ENCODE measurements at places on chromosomes 6 and 20.

- DNase-seq: no peak
These were observed 631 bp downstream of the MDGA1 start for GRCh38 chr6:37696841-37697662.

DNA sequence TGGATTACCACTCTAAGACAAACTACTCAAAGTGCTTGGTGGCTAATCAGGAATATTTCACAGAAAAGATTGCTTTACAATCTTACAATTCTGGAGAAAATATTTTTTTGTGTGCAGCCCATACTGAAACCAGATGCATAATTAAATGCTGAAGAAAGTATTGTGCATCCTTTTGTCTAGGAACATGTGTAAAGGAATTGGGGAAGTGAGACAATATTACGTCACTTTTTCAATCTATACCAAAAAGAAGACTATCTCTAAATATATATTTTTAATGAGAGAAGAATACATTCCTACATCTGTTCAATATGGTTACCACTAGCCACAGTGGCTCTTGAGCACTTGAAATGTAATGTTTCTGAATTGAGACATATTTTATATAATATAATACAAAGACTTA, 992.5 kb upstream of the ADGRB3 start:
- no peak for DNase-seq

- DNase-seq: no peak
These were observed 15.8 kb upstream of the GPR63 start for GRCh38 chr6:96853083-96853482.

DNA sequence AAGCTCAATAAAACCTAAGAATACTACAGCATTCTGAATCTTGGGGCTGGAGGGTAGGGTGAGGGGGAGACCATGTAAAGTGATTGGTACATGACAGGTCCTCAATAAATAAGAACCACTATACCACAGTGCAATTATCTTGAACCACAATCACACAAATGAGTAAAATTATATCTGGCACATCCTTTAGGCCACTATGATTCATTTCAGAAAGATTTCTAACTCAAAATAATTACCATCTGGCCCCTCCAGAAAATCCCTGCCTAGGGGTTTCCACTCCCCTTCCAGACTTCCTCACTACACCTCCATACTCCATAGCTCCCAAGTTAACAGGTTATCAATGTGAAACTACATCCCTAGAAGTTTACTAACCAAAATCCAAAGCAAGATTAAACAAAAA, 19.7 kb downstream of the AKIRIN2 start:
- DNase-seq: no peak

- DNase-seq: no peak
These were observed 127.2 kb downstream of the F13A1 start for GRCh38 chr6:6193221-6193745.

DNA sequence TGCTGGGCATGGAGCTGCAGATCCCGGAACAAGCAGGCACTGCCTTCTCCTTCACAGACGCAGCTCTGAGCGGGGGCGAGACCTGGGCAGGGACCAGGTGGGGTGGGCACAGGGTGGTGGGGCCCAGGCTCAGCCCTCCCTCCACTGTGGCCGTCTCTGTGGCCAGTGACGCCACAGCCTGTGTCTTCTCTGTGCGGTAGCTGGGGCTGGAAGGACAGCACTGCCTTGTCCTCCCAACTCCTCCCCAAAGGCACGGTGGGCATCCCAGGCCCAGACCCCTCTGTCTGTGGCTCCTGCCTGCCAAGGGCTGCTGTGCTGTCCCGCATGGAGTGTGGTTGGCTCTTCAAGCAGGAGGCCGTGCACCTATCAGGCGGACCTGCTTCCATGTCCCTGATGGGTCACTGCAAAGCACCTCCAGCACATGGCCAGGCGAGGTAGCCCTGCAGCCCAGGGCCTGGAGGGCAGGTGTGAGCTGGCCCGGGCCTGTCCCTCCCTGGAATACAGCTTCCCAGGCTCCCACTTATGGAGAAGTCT, 14.8 kb upstream of the TNFRSF6B start:
- DNase-seq: no peak

DNA sequence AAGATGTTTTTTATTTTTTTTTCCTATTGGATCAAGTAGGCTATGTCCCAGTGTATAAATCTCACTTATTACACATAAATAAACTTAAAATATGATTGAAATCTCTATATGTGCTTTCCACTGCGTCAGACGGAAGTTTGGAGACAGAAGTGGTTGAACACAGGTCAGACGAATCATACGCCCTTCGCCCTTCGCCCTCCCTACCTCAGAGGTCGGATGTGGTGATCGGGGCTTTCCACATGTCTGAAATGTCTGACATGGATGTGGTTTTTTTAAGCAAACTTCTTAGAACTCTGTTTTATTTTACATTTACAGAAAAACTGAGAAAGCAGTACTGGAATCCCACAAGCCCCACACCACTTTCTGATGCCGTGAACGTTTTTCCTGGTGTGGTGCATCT, 344.4 kb downstream of the THBS2 start:
- DNase-seq: no peak

DNA sequence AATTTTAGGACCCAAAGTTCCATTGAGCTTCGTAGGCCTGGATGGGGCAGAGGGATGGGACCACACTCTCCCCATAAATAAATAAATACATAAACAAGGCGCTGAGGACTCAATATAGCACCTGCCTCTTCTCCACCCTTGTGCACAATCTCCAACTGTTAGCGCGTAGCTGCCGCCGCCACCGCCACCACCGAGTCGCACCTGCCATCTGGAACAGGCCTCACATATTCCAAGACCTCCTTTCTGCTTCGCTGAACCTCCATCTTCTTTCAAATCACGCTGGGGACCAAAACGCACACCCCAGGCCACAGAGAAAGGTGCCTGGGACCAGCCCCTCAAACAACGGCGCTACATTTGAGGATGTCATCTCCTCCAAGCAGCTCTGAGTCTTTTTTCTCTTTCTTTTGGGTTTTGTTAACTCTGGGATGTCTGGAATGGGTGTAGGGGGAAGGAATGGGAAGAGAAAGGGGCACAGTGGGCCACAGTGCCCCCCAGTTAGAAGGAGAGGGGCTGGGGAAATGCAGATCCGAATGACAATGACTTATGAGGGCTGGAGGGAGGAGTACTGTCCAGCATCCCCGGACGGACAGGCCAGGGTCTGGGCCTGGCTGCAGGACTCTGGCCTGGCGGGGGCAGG, 49.7 kb downstream of the NOL4L start:
- peak; percentile 71 for DNase-seq

DNA sequence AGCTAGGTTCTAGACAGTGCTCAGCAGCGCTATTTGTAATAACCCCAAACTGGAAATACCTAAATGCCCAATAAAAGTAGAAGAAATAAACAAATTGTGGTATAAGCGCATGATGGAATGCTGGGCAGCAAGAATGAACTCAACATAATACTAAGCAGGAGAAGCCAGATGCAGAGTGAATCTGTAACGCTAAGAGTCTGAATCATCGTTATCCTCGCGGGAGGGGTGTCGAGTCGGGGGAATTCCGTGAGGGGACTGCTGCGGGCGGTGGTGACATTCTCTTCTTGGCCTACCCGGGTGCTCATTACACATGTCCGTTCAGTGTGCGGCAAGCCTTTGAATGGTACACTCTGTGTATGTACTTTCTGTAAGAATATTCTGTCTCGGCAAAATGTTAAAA, 83.7 kb downstream of the SULF2 start:
- DNase-seq: no peak

DNA sequence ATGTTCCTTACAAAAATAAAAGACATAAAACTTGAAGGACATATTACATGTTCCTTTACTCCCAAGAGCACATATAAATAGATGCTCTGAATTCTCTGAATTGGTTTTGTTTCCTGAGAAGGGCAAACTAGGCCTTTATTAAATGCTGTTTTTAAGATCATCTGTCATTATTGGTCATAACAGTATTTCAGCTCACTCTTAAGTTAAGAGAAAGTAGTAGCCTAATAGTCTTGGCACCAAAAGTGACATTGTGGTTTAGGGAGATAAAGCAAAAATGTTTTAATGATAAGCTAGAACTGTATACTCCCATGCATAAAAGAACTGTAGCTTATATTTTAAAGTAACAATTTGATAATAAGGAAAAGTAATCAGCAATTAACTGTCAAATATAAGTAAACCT, 361.1 kb upstream of the PTCHD4 start:
- DNase-seq: no peak

- no peak for DNase-seq
These were observed 42.1 kb downstream of the PPP1R3G start for GRCh38 chr6:5127106-5127687.

DNA sequence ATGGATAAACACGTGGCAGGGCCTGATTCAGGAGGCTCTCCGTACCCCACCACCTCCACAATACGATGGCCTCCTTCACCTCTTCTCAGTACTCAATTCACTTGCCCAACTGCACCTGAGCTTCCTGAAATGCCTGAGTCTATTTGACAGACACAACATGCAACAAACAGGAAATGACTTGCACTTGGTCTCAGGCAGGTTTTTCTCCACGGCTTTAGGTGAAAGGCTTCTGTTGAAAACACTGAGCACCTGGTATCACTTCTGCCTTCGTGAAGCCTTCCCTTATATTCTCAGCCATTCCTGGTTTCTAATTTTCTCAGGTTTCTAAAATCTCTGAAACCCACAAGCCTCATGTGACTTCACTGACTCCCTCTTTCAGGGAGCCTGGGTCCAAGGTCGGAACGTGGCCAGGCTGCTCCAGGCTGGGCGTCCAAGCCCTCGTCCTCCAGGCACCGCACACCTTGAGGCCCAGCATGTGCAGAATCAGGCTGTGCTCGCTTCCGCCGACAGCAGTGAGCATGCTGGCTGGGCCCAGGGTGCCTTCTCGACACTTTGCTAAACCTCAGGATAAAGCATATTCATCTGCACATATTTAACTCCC, 34.7 kb downstream of the TAF4 start:
- DNase-seq: peak; percentile 58

- no peak for DNase-seq
These were observed 248.0 kb downstream of the TTLL2 start for GRCh38 chr6:167572841-167573271.

- DNase-seq: no peak
These were observed 8.9 kb downstream of the SLC16A10 start for GRCh38 chr6:111096246-111096645.

DNA sequence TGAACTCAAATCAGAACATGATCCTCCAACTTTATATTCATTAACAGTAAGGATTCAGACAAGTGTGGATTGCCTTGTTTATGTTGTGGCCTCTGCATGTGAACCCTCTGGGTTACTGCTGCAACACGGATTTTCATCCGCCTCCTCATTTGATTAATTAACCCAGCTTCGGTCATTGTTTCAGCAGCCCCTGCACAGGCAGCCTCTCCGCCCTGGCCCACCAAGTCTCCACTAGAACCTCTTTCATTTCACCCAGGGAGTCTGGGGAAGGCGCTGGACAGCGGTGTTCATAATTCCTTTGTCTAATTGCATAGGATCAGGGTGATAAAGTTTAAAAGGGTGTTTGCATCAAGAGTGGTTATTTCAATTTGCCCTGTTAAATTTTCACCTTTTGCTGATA, 15.7 kb downstream of the NKX2-2 start:
- DNase-seq: no peak

- no peak for DNase-seq
These were observed 19.6 kb upstream of the TRAM2 start for GRCh38 chr6:52596371-52597028.

DNA sequence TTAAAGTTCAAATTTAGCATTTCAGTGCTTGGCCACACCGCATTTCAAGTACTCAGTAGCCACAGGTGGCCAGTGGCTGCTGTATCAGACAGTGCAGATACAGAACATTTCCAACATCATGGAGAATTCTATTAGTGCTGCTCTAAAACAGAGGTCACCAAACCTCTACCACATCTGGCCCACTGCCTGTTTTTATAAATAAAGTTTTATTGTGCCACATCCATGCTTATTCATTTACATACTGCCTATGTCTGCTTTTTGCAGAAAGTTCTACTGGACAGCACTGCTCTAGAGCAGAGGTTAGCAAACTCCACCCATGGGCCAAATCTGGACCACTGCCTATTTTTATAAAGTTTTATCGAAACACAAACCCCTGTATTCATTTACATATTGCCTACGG, 3.7 kb upstream of the PTPRT start:
- no peak for DNase-seq

DNA sequence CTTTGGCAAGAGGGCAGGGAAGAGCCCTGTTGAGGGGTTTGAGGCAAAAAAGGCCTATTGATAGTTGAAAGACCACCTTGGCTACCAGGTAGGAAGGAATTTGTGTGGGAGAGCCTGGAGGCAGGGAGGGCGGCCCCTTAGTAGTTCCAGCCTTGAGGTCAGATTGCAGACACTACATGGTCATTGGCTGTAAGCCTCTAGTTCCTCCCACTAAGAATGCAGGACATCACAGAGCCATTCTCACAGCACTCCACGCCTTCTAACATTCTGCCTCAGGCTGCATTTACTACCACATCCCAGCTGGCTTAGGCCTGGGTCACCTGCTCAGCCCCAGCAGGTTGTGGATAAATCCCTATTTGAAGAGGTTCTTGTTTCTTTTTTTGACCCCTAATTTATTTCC, 91.0 kb upstream of the SNX9 start:
- no peak for DNase-seq
